ENCODE measurements at places on chromosomes 5 and 9. TPM values are rescaled to one million over a fixed set of nuclear protein-coding genes. Genes with fewer than 3 reads are reported as not detected.
A peak's percentile ranks its signal among the peaks of the same experiment; 100 is the strongest.

DNA sequence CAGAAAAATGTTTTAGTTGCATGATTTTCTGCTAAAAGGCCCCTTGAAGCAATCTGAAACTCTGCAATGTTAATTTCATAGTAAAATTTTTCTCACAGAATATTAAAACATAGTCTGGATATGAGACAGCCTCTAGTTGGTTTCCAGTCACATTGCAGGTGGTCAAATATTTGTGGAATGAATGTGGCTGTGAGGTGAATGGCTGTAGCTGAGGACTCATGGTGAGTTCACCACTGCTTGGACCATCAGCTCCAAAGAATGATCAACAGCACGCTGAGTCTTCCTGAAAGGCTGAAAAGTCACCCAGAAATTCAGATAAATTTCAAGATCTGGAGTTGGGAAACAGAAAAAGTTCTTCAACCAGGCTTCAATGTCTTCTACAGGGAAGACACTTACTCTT, 79.8 kb downstream of the MAT2B start:
- no peak for DNase-seq

DNA sequence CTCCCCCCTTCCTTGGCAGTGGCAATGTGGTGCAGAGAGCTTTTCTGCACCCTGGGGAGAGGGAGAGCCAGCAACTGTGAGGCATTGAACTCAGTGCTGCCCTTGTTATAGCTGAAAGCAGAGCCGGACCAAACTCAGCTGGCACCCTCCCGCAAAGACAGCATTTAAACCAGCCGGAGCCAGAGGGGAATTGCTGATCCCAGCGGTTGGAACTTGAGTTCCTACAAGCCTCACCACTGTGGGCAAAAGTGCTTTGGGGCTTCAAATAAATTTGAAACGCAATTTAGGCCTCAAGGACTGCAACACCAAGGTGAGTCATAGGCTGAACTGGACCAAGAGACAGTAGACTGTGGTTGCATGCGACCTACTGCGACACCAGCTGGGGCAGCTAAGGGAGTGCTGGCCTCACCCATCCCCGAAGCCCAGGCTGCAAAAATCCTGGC, 207.6 kb upstream of the CDKN2B start:
- no peak for DNase-seq

GRCh38 chr5:139743001-139743771, 52.4 kb upstream of the PSD2 start:
- DNase-seq: no peak

DNA sequence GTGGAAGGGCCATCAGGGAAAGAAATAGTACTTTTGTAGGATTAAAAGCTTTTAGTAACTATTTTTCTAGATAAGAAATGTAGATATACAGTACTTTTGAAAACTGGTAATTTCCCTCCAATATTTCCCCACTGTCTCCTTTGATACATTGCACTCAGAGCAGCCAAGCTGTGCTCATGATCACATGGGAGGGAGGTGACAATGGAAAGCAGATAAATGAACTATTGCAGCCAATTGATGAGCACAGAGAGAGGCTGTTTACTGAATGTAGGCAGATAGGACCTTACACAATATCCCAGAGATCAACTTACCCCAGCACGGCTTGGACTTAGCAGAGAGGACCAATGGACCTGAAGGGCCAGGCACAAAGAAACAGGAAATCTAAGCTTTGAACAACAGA, 178.0 kb upstream of the NREP start:
- DNase-seq: no peak

DNA sequence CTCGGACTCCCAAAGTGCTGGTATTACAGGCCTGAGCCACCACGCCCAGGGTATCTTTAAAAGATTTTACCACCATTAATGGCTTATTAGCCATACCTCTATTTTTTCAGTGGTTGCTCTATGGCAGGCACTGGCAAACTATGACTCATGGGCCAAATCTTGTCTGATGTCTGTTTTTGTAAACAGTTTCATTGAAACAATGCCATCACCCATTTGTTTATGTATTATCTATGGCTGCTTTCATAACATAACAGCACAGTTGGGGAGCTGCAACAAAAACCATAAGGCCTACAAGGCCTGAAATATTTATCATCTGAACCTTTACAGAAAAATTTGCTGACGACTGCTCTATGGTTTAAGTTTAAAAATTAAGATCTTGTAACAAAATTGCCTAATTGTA, 66.8 kb downstream of the SLC38A9 start:
- no peak for DNase-seq

- DNase-seq: no peak
These were observed 703.6 kb upstream of the NUDT12 start for GRCh38 chr5:104266161-104266560.

GRCh38 chr5:128974567-128974966, 9.3 kb downstream of the SLC27A6 start:
- DNase-seq: no peak

GRCh38 chr5:39055768-39056398, 18.3 kb downstream of the RICTOR start:
- no peak for DNase-seq

GRCh38 chr9:18297056-18297841, 176.7 kb upstream of the ADAMTSL1 start:
- DNase-seq: peak; percentile 34

DNA sequence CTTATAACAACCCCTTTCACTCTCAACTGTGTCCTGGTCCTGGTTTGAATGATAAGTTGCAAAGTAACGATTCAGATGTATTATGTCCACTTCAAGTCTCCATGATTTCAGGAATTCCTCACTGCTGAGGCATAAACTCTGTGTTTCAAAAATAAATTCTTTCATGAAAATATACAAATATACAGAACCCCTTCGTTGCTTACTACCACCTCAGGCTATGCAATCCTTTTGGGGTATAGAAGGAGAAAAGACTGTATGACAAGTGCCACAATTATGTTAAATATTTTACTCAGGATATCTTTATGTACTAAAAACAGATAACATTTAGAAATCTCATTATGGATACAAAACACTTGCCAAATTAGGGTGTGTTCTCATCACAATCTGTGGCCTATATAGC, 190.7 kb downstream of the KCTD16 start:
- DNase-seq: no peak

DNA sequence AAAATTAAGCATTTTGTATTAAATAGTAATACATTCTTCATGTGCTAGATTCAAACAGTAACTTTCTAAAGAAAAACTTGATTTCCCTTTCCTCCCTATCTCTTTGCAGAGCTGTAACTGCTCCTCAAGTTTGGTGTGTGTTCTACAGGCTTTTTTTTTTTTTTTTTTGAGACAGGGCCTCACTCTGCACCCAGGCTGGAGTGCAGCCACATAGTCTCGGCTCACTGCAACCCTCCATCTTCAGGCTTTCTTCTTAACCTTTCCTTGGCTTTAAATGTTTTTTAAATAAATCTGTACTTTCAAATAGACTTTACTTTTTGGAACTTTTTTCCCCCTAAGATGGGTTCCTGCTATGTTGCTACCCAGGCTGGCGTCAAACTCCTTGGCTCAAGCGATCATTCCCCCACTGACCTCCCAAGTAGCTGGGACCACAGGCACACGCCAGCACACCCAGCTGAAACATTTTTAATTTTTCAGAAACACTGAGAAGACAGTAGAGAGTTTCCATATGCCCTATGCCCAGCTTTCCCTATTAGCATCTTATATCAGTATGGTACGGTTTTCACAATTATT, 9.1 kb downstream of the NDFIP1 start:
- DNase-seq: no peak

DNA sequence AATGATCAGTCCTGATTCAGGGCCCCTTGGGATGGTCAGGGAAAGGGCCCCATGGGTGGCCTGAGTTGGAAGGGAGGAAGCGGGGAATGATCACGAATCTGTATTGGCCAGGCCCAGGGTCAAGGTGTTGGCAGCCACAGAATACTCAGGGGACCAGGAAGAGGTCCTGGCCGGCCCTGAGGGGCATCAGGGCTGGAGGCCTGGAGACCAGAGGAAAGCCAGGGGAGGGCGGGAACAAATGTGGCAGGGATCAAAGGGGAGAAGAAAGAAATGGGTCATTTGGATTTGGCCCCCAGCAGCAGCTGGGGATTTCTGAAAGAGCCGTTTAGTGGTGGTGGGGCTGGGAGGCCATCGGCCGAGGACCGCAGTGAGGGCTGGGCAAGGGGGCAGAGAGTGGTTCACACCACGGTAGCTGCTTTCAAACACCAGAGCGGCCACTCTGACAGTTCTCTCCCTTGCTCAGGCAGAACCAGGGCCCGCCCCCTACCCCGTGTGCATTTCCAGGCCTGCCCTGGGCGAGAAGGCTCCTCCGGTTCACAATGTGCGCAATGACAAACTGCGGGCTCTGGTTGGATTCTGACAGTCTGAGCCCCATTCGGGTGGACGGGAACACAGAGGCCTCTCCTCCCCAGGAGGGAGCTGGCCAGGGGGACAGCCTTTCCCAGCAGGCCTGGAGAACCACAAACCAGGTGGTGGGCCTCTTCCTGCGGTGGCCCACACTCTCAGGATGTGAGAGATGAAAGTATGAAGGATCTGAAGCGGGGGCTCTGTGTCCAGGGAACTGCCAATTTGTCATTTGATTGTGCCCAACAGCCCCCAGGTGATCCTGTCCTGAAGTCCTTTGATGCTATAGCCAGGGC, 220.3 kb upstream of the IER5L start:
- DNase-seq: no peak

- no peak for DNase-seq
These were observed 18.4 kb downstream of the USP20 start for GRCh38 chr9:129853614-129854013.

- no peak for DNase-seq
These were observed 32.2 kb downstream of the STXBP1 start for GRCh38 chr9:127644146-127644827.

GRCh38 chr9:118148990-118149389, 444.8 kb downstream of the TLR4 start:
- DNase-seq: no peak

DNA sequence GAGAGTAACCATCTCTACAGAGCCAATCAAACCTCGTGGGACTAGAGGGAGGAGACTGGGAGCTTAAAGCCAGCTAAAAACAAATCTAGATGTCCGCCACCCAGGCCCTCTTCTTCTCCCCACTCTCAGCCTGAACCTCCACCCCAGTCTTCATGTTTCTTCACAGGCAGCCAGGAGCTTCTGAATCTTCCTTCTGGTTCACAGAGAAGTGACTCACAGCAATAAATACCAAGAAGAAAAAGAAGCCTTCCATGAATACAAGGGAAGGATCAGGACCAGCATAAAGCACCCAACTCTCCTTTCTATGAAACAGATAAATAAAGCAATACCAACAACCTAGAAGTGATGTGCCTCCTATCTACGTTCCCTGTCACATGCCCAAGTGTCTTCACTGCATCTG, 103.3 kb upstream of the SLIT3 start:
- no peak for DNase-seq

MOB3B gene
- 16.1 TPM for total RNA-seq

GAPT gene
- total RNA-seq: not detected

RAD1 gene
- 40.5 TPM for total RNA-seq

PCDHGB5 gene
- total RNA-seq: 1.9 TPM

DOCK8 gene
- total RNA-seq: 2.0 TPM

BASP1 gene
- total RNA-seq: 95.2 TPM

RASEF gene
- total RNA-seq: 4.3 TPM

ALAD gene
- total RNA-seq: 13.0 TPM

ENHO gene
- total RNA-seq: 12.2 TPM

PAPPA gene
- total RNA-seq: 0.63 TPM

ARHGEF39 gene
- total RNA-seq: 18.6 TPM

IFNB1 gene
- not detected for total RNA-seq

PCDHB2 gene
- total RNA-seq: 28.8 TPM

Measured in H1 (cell line).